ENCODE measurements at places on chromosomes 3 and 15.

GRCh38 chr3:161409858-161410257 is 38.5 kb upstream of the SPTSSB start:
- no peak for DNase-seq

- peak; percentile 69 for DNase-seq
Measured at GRCh38 chr3:188956839-188957489, 214.8 kb upstream of the TPRG1 start.

- no peak for DNase-seq
Measured at GRCh38 chr3:178483704-178484103, 52.5 kb upstream of the KCNMB2 start.

GRCh38 chr3:152317184-152317583 is 48.5 kb downstream of the MBNL1 start:
- no peak for DNase-seq
